ENCODE measurements at places on chromosomes 3 and 15.

- ATAC-seq, result peak; percentile 54
Measured at GRCh38 chr3:124033360-124034015, 41.6 kb upstream of the ROPN1 start.

DNA sequence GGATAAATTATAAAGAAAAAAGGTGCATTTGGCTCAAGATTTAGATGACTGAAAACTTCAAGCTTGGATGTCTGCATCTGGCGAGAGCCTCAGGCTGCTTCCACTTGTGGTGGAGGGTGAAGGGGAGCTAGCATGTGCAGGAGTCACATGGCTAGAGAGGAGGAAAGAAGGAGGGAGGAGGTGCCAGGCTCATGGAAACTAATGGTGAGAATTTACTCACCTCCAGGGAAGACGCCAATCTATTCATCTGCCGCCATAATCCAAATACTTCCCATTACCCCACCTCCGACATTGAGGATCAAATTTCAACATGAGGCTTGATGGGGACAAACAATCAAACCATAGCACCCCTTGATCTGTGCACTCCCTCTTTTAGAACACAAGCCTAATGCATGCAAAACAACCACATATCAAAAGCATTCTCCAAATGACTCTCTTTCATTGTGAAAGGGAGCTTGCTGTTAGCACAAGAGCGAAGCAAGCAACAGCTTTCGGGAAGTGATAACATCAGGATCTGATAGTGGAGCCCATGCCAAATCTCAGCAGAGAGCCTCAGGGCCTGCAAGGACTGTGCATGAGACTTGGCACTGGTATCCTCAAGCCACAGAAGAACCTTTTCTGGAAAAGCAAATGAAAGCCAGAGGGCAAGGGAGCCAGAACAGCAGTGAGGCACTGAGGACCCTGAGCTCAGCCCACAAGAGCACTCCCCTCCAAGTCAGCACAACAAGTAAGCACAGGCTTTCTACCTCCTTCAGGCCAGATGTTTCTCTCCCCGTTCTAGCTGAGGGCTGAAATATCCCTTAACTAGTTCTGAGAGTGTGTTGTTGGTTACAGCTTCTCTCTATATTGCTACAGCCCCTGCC lies 50.2 kb upstream of the THBS1 start:
- no peak for ATAC-seq

DNA sequence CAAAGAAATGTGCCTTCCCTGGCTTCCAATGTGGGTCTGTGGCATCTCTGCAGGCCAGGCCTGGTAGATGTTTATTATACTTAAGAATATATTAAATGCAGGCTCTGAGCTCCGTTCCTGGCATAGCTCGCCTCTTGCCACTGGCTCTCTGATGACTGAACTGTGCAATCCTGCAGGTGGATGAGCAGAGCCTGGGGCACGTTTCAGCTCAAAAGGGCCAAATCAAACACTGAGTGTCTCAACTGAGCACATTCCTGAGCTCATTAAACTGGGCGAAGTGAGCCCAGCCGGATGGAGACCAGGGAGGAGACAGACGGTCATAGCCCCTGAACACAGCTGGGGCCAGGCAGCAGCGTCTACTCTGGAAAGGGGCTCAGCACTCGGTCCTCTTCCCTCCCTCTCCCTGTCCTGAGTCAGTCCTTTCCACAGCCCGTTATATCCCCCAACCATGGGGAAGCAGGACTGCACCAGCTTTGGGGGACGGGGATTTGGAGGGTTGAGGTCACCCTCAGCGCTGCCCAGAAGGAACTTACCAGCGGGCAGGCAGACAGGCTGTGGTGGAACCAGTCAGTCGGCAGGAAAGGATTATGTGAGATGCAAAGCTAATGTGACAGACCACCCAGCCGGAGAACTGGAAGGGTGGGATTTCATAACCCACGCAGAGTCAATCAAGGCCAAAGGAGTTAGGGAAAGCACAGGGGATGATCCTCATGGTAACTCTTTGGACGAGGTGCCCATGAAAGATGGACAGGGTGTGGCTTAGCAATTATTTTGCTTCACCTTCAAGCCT lies 77.4 kb upstream of the ANKRD34C start:
- ATAC-seq, result no peak

- ATAC-seq, result no peak
Measured at GRCh38 chr3:42728056-42728455, 25.5 kb upstream of the HHATL start.

GRCh38 chr3:113873814-113874526 lies 35.4 kb downstream of the GRAMD1C start:
- ATAC-seq, result no peak

DNA sequence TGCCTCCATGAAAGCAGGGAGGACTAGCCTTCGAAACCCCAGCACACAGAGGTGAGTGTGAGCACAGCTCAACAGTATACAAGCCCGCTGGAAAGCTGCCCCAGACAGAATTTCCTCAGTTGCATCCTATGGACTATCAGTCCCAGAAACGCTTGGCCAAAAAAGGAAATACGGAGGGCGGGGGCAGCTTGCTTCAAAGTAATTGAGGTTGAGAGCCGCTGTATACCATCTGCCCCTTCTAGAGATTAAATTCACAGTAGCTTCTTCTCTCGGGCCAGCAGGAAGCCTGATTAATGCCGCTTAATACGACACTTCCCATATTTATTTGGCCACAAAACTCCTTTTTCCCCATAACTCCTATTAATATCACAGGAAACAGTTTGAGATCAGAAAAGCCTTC lies 88.7 kb downstream of the LIPC start:
- no peak for ATAC-seq

DNA sequence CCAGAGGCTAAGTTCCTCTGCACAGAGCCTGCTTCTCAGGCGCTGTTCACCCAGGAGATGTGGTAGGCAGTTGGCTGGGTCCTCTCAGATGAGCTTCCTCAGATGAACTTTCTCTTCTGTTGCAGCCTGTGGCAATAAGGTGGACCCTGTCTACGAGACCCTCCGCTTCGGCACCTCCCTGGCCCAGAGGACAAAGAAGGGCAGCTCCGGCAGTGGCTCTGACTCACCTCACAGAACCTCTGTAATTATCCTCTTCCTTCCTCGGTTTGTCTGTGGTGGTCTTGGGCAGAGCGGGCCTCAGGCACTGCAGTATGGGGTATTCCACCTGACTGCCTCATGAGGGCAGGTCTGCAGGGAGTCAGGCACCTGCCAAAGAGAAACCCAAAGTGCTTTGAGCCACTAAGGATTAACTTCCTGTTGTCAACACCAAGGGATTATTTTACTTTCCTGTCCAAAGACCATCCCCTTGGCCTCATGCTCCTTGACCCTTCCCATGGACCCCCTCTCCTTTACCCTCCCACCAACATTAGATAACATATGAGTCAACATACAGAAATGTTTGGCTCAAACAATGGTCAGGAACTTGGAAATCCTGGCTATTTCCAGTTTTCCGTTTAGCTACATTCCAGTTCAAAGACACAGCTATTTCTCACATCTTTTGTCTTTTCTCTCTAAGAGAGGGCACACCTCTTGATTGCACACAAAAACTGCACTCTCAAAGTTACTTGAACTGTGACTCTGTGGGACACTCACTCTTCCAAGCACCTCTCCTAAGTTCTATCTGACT lies 105.9 kb downstream of the STAC start:
- ATAC-seq, result no peak

DNA sequence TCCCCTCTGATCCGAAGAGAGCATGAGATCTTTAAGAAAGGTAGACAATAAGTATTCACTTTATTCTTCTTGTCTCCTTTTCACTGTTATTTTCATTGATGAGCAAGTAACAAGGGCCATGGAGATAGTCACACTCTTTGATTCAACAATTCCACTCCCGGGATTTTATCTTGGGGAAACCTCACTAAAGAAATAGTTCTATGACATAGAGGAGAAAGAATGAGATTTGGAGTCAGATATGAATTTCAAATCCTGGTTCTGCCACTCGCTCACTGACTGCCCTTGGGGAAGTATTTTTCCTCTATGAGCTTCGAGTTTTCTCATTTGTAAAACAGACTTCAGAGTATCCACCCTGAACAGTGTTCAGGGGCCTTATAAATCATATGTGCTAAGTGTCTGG lies 514.6 kb downstream of the NLGN1 start:
- no peak for ATAC-seq

DNA sequence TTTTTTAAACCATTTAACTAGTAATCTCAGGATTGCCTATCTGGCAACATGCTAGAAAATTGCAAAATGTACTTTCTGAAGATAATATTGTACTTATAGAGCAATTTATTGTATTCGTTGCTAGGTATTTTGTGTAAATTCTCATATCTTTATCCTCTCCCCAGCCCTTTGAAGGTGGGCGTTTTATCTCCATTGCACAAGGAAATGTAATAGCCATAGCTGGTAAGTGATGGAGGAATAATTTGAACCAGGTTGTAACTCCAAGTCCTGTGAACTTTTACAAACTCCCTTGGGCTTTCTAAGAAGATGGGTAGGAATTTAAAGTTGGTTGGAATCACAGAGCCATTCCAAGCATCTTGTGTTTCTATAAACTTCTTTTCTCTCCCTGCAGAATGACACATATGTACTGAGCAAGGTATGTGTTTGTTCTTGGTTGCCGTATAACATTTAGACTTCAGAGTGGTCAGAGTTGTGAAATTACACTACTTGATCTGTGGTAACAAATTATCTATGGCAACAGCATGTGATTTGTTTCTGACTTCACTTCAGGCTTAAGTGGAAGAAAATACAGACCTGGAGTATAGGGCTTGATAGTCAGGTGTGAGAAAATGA lies 170.9 kb downstream of the AKAP13 start:
- no peak for ATAC-seq

GRCh38 chr15:82072926-82073537 lies 27.2 kb upstream of the MEX3B start:
- no peak for ATAC-seq

- ATAC-seq, result no peak
Measured at GRCh38 chr15:101447561-101448071, 41.9 kb downstream of the PCSK6 start.

- no peak for ATAC-seq
Measured at GRCh38 chr3:133595341-133595740, 21.9 kb downstream of the CDV3 start.

GRCh38 chr3:148880681-148881080 lies 15.6 kb downstream of the CPA3 start:
- no peak for ATAC-seq

DNA sequence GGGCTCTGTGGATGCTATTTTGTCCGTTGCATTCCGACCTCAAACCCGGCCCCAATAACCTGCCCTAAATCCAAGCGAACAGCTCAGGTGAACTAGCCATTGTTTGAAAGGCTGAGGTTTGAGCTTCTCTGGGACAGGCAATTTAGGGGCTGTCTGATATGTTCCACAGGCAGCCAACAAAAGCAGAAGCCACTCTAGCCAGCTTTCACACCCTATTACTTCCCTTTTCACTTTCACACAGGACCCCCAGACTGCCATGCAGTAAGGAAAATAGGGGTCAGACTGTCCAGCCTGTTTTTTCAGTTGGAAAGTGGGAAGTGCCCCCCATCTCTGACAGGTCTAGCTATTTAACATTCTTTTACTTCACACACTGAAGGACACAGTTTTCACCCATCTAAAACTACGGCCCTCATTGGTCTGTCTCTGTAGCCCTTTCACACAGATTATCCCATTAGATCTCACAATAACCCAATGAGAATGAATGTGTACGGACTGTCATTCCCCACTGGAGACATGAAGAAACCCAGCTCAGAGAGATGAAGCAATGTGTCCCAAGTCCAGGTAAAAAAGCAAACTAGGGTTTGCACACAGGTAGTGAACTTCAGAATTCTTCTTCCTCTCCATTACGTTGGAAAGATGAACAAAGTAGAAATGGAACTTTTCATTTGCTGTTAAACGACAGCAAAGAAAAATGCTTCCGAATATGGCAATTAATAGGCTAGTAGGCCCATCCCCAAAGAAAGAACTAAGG lies 1.9 kb downstream of the CCDC12 start:
- no peak for ATAC-seq

- no peak for ATAC-seq
Measured at GRCh38 chr3:46395210-46395661, 11.6 kb downstream of the CCR5AS start.

DNA sequence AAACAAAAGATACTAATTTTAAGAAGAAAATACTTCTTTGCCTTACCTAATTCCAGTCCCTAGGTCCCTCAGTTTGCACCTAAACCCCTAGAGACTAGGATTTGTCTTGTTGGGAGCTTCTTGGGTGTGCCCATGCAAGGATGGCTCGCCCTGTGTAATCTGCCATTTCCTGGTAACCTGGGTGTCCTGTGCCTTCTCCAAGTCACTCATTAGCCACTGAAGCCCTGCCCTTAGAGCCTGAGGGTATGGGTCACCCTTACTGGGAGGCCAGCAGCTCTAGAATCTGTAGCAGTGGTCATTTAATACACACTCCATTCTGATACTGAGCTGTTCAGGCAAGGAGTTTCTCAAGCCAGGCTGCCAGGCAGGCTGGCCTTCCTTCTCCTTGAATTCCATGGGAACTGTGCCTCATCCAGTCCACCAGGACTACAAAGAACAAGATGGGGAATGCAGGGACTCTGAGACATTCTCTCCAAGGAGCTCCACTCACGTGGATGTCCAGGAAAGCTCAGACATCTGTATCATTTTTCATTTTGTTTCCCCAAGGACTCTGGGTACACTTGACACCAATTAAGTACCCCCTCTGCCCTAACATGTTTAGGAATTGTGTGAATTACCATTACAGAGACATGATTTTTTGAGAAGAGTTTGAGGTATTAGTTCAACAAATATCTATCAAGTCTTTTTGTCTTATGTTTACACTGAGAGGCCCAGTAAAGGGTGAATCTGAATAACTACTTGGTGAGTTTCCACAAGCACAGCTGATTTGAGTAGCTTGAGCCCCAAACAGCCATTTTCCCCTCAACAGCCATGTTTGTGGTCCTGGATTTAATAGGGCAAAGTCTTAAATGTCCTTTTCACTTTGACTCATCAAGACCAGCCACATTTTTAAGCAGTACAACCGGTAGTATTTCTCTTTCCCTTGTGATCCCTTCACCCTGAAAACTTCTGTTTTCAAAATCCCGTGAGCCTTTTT lies 52.6 kb downstream of the ARNT2 start:
- peak; percentile 52 for ATAC-seq

DNA sequence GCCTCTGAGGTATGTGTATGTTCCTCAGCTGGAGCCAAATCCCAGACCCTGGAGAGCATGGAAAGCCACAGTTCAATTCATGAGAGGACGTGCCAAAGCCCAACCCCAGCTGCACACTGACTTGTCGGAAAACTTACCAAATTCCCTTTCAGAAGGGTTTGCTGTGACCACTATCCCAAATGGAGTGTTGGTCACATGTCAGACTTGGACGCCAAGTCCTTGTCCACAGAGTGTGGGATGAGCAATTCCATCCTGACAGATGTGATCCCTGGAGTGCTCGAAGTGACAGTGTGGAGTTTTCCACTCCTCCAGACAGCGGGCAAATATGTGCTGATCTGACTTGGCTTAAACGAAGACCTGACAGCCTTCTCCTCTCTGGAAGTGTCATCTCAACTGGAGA lies 71.2 kb downstream of the RORA start:
- ATAC-seq, result no peak

DNA sequence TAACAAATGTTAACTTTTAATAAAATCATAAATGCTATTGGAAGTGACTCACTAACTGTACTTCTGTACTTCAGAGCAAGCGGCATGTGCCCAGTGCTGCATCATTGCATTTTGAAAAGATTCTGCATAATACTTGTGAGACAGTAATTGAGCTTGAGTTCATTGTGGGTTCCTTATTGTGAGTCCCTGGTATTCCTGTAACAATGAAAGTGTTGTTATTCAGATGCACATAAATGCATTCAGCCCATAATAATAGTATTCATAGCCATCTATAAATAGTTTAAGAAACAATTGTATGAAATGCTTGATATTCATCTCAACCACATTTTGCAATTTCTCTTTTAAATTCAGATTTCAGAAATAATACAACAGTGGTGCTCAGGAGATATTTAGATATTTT lies 976.4 kb downstream of the CADM2 start:
- no peak for ATAC-seq

Data from motor neuron (in vitro differentiated cells).